ENCODE measurements at places on chromosomes 4 and X.

GRCh38 chrX:111823128-111823527 lies 52.9 kb upstream of the TRPC5OS start:
- H3K4me3 ChIP-seq = no peak overlapping the region
- peaks cover 3% of the 10 kb centered on the region for H3K4me1 ChIP-seq
- peaks cover 9% of the 10 kb centered on the region for H3K27me3 ChIP-seq
- DNase-seq = no peak
- no peaks in the 10 kb centered on the region for H3K36me3 ChIP-seq

DNA sequence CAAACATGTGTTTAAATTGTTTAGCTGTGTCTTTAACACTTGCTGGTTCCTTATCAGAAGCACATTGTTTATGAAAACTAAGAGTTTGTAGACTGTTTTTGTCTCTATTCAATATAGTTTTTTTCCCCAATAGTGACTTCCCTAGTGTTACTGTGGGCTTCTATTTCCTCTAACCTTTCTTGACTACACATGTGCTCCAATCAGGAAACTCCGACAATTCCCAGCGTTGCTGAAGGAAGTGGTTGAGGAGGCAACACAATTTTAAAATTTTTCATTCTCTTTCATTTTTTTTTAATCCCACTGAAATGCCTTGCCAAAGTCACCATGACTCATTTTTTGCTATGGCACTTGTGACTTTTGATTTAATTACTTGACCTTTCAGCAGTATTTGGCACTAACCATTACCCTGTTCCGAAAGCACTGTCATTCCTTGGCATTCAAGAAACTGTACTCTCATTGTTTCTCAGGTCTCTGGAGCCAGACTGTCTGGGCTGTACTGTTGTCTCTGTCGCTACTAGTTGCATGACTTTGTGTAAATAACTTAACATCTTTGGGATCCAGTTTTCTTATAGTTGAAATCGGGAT lies 67.6 kb upstream of the FREM3 start:
- no peaks in the 10 kb centered on the region for H3K36me3 ChIP-seq
- DNase-seq = no peak
- peaks cover 4% of the 10 kb centered on the region for H3K4me1 ChIP-seq

- no peaks in the 10 kb centered on the region for H3K36me3 ChIP-seq
- no peak overlapping the region for H3K4me3 ChIP-seq
- no peak for DNase-seq
- no peak overlapping the region for H3K27ac ChIP-seq
- H3K4me1 ChIP-seq = no peaks in the 10 kb centered on the region
Measured at GRCh38 chr4:5409972-5410618, 298.3 kb downstream of the EVC2 start.

- H3K4me3 ChIP-seq = no peak overlapping the region
- no peak overlapping the region for H3K27ac ChIP-seq
- H3K4me1 ChIP-seq = no peaks in the 10 kb centered on the region
- H3K27me3 ChIP-seq = no peaks in the 10 kb centered on the region
- peaks cover 2% of the 10 kb centered on the region for H3K36me3 ChIP-seq
- no peak for DNase-seq
Measured at GRCh38 chr4:175511861-175512260, 300.2 kb downstream of the GPM6A start.

DNA sequence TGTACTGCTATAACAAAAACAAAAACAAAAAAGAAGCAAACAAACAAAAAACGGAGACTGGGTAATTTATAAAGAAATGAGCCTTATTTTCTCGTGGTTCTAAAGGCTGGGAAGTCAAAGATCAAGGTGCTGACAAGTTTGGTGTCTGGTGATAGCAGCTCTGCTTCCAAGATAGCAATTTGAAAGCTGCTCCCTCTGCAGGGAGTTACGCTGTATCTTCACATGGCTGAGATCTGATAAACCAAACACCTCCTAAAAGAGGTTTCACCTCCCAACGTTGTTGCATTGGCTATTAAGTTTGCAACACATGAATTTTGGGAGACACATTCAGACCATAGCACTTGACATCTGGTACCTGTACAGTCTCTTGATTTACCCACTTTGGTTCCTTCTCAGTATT lies 854.2 kb downstream of the CENPC start:
- H3K4me3 ChIP-seq = no peak overlapping the region
- H3K27ac ChIP-seq = no peak overlapping the region
- H3K36me3 ChIP-seq = no peaks in the 10 kb centered on the region
- no peaks in the 10 kb centered on the region for H3K27me3 ChIP-seq

DNA sequence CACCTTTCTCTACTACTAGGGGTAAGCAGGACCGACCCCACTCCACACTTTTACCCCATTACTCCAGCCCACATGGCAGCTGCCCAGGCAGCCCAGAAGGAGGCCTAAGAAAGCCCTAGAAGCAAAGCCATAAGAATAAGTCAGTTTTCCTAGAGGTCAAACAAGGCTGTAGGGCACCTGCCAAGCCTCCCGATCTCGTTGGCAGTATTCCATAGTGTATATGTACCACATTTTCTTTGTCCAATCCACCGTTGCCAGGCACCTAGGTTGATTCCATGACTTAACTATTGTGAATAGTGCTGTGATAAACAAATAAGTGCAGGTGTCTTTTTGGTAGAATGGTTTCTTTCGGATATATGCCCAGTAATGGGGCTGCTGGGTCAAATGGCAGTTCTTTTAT lies 54.2 kb downstream of the RHOXF2B start:
- no peak overlapping the region for H3K4me3 ChIP-seq
- H3K27ac ChIP-seq = no peak overlapping the region
- H3K27me3 ChIP-seq = peaks cover 4% of the 10 kb centered on the region
- no peaks in the 10 kb centered on the region for H3K4me1 ChIP-seq

GRCh38 chrX:155983326-155983725 lies 14.2 kb upstream of the IL9R start:
- H3K27ac ChIP-seq = no peak overlapping the region
- no peaks in the 10 kb centered on the region for H3K27me3 ChIP-seq
- DNase-seq = no peak
- no peak overlapping the region for H3K4me3 ChIP-seq

DNA sequence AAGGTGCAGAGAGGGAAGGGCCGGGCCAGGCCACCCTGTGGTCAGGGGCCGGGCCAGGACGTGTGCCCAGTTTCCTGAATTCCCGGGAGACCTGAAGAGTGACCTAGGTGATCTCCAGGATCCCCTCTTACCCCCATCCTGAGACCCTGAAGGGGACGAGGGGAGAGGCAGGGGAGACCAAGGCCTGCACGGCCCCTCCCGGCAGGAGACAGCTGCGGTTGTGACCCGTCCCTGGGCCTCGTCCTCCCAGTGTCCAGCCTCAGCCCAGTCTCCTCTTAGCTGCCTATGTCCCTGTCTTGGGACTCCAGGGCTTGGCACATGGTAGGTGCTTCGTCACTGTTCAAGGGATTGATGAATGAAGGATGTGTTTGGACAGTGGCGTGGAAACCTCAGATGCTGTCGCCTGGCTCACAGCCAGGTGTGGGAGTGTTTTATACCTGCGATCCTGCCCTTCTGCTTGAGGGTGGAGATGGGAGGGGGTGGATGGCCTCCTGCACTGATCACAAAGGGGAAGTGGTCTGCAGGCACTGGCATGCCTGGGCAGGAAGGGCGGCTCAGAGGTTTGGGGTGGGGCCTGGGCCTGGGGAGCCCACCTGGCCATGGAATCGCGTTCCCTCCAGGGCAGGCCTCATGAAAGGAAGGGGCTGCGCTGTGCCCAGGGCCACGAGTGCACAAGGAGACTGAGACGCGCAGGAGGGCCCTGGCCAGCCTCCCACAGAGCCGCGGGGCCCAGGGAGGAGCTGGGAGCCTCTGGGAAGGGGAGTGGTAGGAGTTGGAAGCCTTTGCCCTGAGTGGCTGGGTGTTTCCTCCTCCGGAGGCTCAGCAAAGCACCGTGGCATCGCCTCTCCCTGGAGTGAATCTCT lies 6.9 kb downstream of the SH3TC1 start:
- DNase-seq = no peak
- peaks cover 36% of the 10 kb centered on the region for H3K4me1 ChIP-seq
- H3K27me3 ChIP-seq = no peaks in the 10 kb centered on the region
- peaks cover 9% of the 10 kb centered on the region for H3K36me3 ChIP-seq
- H3K4me3 ChIP-seq = peak overlapping the region; percentile 65

DNA sequence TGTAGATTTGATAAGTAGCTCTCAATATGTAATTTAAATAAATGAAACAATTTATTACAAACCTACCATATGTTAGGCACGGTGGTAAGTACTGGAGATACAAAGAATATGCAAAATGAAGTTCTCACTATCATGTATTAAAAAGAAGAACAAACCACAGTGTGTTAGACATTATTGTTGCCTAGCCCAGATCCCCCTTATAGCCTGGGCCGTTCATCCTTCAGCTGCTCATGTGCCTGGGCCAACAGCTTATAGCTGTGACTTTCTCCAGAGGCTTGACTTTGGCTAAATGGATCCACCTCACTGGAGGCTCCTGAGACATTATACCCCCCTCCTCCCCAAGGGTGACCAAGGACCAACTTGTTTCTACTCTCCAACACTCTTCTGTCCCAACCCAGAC lies 29.8 kb upstream of the CCNG2 start:
- no peaks in the 10 kb centered on the region for H3K36me3 ChIP-seq
- H3K27me3 ChIP-seq = no peaks in the 10 kb centered on the region
- DNase-seq = no peak
- H3K27ac ChIP-seq = peak overlapping the region; percentile 90

- H3K4me1 ChIP-seq = peaks cover 27% of the 10 kb centered on the region
- peak overlapping the region; percentile 14 for H3K4me3 ChIP-seq
- no peak for DNase-seq
- no peaks in the 10 kb centered on the region for H3K36me3 ChIP-seq
- no peak overlapping the region for H3K27ac ChIP-seq
- H3K27me3 ChIP-seq = peaks cover 35% of the 10 kb centered on the region
Measured at GRCh38 chr4:153790500-153790865, 1.6 kb upstream of the SFRP2 start.

DNA sequence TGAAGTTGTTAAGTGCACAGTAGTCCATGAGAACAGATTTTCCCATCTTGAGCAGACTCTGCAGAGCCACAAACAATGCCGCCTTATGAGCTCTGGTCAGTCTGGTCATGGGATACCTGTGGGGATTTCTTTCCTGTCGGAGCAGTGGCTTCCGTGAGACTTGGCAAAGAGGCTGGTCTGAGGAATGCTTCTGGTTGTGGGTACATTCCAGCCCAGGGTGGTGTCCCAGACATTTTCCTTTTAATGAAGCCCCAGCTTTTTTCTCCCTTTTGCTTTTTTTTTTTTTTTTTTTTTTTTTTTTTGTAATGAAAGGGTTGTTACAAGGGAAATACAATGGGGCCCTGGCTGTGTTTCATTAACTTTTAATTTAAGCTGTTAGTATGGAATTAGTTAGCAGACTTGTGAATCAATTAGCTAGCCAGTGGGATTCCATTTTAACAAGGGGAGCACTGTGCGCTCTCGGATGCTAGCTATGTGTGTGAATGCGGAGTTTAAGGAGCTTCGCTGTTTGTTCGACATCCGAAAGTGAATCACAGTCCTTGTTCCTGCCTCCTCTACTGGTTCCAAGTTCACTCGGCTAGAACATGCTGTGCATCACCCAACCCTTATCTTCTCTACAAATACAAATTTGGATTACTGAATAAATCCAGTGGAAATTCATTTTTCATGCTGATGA lies 225.1 kb downstream of the CBR4 start:
- DNase-seq = no peak
- H3K36me3 ChIP-seq = no peaks in the 10 kb centered on the region
- H3K27ac ChIP-seq = no peak overlapping the region
- H3K27me3 ChIP-seq = peaks cover 19% of the 10 kb centered on the region

- no peaks in the 10 kb centered on the region for H3K27me3 ChIP-seq
- no peak overlapping the region for H3K27ac ChIP-seq
- H3K4me3 ChIP-seq = peak overlapping the region; percentile 80
- no peaks in the 10 kb centered on the region for H3K36me3 ChIP-seq
- no peaks in the 10 kb centered on the region for H3K4me1 ChIP-seq
Measured at GRCh38 chrX:40154250-40154852, 56.6 kb upstream of the BCOR start.

DNA sequence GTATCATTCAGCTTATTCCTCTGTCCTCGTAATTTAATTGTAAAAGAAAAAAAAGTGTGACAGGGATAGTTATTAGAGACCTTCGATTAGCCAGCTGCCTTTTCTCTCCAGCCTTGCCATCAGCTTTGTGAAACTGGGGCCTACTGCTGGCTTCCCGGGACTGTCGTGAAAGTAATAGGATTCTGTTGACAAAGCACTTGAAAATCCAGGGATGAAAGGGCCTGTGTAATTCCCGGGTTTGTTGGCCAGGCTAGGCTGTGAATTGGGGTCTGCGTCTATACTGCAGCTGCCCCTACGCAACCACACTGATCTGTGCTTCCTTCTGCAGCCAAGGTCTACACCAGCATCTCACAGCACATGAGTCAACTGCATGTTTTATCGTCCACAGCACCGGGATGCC lies 120.4 kb upstream of the SCML1 start:
- H3K4me3 ChIP-seq = no peak overlapping the region
- H3K27ac ChIP-seq = no peak overlapping the region
- no peak for DNase-seq
- peaks cover 1% of the 10 kb centered on the region for H3K27me3 ChIP-seq

- no peaks in the 10 kb centered on the region for H3K4me1 ChIP-seq
- H3K36me3 ChIP-seq = no peaks in the 10 kb centered on the region
- H3K4me3 ChIP-seq = no peak overlapping the region
- H3K27ac ChIP-seq = no peak overlapping the region
Measured at GRCh38 chrX:18010253-18010652, 149.2 kb upstream of the RAI2 start.

DNA sequence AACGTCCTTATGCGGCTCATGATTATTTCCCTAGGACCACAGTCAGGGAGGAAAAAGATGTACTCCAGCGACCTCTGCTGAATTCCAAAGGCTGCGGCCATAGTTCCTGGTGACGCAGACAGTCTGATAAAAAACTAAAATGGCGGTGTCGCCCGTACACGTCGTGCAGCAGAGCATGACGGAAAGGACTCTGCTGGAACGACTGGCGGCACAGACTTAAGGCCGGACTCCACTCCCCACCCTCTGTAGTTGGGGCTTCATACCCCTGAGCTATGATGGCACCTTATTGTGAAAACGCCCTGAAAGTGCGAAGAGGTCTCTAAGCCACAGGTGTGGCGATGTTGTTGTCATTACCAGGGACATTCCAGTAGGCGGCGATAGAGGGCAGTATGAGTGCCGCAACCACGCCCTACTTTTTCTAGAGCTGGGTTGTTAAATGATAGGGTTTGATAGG lies 90.0 kb upstream of the EDA2R start:
- no peaks in the 10 kb centered on the region for H3K36me3 ChIP-seq
- H3K27me3 ChIP-seq = no peaks in the 10 kb centered on the region
- H3K4me3 ChIP-seq = peak overlapping the region; percentile 75
- no peak overlapping the region for H3K27ac ChIP-seq
- H3K4me1 ChIP-seq = peaks cover 2% of the 10 kb centered on the region

DNA sequence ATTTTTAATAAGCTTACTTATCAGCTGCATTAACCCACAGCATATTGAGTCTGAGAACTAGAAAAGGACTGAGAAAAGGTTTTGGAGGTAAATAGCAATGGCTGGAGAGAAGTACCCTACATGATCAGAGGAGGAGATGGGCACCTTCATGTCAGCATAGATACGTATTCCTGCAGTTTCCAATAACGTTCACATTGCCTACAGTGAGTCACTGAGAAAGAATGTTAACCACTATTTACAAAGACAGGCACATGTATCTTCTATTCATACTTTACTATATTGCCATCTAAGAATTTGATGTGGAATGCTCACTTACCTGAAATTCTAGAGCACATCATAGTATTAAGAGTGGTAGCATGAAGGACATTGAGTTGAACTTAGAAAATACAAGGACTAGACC lies 92.5 kb downstream of the TLL1 start:
- H3K36me3 ChIP-seq = no peaks in the 10 kb centered on the region
- H3K27me3 ChIP-seq = no peaks in the 10 kb centered on the region
- H3K4me3 ChIP-seq = no peak overlapping the region
- no peak for DNase-seq
- H3K27ac ChIP-seq = no peak overlapping the region
